ENCODE measurements at places on chromosomes 5 and 9. TPM values are rescaled to one million over a fixed set of nuclear protein-coding genes. Genes with fewer than 3 reads are reported as not detected.

The PCDHGA5 gene
- 6.1 TPM for total RNA-seq

The GAS1 gene
- 142 TPM for total RNA-seq

DNA sequence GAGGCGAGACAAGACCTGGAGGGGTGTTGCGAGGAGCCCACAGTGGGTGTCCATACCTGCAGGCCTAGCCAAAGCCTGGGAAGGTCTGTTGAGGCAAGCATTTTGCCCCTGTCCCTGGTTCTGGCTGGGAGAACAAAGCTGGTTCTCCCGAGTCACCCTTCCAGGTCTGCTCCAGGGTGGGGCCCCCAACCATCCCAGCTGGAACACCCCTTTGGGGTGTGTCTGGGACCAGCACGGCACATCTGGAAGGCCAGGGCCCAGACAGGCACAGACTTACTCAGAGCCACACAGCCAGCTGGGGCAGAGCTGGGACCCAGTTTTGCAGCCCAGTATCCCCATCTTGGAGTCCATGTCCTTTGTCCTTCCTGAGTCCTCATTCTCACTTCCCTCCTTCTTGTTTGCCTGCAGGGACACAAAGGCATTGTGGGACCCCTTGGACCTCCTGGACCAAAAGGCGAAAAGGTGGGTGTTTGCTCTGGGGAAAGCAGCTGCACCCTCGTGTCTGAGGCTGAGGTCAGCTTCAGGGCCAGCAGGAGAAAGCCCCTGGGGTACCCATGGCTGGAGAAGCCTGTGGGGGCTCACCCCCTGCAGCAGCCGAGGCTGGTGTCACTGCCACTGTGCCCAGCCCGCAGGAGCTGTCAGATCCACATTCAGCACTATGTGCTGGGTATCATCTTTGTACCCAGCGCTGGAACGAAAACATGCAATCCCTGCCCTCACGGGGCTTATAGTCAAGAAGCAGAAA lies 38.4 kb upstream of the ORM1 start:
- DNase-seq, result no peak

- no peak for DNase-seq
Observed at GRCh38 chr9:26457151-26457550, 435.5 kb downstream of the CAAP1 start.

DNA sequence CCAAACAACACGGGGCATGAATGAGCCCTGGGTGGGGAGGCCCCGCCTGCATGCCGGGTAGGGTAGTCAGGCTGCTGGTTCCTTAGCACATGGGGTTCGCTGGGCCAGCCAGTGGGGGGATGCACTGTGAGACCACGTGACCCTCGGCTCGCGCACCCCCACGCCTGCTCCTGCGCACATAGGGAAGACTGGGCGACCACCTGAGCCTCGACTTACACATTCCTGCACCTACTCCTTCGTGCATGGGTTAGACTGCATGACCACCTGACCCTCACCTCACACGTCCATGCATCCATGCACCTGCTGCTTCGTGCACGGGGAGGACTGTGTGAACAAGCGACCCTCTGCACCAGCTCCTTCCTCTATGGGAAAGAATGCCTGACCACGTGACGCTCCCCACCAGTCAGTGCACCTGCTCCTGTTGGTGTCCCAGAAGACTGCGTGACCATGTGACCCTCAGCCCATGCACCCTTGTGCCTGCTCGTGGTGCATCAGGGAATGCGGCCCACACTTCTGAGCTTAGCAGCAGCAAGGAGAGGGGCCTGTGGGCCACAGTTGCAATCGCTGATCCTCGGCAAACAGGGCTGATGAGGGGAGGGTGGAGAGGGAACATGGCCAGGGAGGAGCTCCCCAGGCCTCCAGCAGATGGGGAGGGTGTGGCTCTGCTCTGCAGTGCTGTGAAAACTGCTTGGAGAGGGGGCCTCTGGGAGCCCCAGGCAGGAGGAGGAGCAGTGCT lies 18.1 kb downstream of the LPCAT1 start:
- DNase-seq, result peak; percentile 65

DNA sequence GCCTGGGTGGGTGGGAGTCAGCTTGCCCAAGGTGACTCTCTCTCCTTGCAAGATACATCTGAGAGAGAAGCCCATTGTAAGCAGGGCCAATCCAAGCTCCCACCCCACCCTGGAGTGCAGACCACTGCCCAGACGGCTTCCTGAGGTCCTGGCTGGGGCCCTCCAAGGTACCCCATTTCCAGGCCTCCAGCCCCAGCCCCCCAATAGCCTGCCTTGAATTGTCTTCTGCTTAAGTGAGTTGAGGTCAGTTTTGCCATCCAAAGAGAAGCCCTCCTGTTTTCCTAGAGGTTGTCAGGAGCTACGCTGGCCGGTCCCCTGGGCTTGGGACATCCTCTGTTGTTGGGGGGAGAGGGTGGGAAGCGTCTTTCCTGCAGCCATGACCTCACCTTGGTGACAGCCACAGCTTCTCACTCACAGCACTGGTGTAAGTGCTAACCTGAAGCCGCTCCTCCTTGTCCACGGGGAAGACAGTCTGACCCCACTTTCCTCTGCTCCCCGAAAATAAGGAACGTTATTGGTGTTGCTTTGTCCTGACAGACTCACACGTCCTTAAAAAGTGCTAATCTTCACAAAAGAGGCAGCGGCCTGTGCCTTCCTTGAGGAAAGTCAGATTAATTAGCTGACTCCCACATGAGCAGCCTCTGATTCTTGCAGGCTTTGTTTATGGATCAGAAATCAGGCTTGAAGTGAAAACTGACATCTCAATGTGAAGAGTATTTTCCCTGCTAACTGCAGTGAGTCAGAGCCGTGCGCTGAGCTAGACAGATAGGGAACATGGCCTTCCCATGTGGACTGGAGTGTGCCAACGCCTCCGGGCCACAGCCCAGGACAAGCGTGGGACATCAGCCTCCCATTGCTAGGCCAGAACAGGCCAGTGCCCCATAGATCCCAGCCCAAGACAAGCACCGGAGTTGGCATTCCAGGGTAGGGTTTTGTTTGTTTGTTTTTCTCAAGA lies 52.3 kb downstream of the ADAMTS2 start:
- no peak for DNase-seq

DNA sequence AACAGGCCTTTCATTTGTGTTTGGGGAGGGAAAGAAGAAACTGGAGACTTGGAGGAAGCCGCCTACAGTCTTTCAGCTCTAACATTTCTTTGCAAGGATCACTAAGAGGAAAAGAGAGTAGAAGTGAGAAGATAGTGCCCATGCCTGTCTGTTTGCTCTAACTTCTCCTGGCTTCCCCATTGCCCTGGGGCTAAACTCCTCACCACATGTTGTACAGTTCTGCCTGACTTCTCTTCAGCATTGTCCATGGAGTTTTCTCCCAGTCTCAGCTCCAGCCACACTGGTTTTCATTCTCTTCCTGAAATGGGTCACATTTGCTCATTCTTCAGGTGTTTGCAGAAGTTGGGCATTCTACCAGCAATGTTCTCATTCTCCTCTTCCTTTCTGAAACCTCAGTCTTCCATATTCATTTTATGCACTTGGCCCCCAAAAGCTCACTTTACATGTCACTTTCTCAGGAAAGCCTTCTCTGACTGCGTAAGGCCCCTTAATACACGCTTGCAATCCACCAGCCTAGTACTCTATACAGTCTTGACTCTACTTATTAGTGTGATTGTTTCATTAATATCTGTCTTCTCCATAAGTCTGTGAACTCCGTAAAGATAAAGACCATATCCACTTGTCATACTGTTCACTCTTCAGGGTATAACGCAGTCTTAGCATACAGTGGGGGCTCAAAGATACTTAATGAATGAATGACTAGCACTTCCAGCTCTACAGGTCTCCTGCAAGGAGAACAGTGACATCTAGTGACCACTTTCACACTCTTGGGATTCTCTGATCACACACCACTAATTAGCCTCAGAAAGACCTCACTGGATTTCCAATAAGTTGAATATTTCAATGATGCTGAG lies 40.2 kb upstream of the TRIM32 start:
- DNase-seq, result peak; percentile 48

DNA sequence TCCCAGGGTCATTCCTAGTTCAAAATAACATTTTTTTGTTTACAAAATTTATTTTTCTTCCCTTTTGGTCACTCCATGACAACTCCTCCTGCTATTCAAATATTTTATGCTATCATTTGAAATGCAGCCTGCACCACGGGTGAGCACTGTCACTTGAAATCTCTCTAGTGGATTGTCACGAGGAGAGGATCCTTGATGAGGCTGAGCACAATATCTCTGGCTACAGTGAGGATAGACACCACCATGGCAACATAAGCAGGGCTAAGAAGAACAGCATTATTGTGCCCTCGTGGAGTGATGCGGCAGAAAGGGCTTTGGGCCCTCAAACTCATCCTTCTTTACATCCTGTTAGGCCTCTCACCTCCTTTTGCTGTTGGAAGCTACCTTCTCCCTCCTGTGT lies 321.9 kb downstream of the RAB3C start:
- no peak for DNase-seq

All from tongue (tissue), 3 donors.